Bronchial smooth muscle cell (primary cell): ENCODE measurements at places on chromosomes 16 and 17. TPM values are rescaled to one million over a fixed set of nuclear protein-coding genes. Genes with fewer than 3 reads are reported as not detected.

The ITGA3 gene
- total RNA-seq, result 7.9 and 22.2 TPM in 2 replicates

The BIRC5 gene
- total RNA-seq, result 6.3 and 15.4 TPM in 2 replicates

The SSTR5 gene
- not detected in 2 replicates for total RNA-seq

The LGALS9B gene
- not detected in 2 replicates for total RNA-seq

The SDR42E2 gene
- total RNA-seq, result under 0.01 TPM in 1 of 2 replicates, not detected in the other

The TEX14 gene
- total RNA-seq, result under 0.01 TPM in 2 replicates

The KAT8 gene
- 24.4 and 46.5 TPM in 2 replicates for total RNA-seq

The SPNS2 gene
- 0.09 and 0.16 TPM in 2 replicates for total RNA-seq

The CDH1 gene
- total RNA-seq, result 0.16 and 0.52 TPM in 2 replicates

The CX3CL1 gene
- under 0.01 TPM in 1 of 2 replicates, not detected in the other for total RNA-seq

The MT1E gene
- total RNA-seq, result 129 and 231 TPM in 2 replicates

The ASB16 gene
- total RNA-seq, result 0.16 TPM in 1 of 2 replicates, not detected in the other

The KRTAP16-1 gene
- not detected in 2 replicates for total RNA-seq

The MGAT5B gene
- total RNA-seq, result 0.32 and 0.77 TPM in 2 replicates

The PRSS21 gene
- total RNA-seq, result 1.6 TPM in 1 of 2 replicates, not detected in the other

The TM4SF5 gene
- not detected in 2 replicates for total RNA-seq

The SSH2 gene
- total RNA-seq, result 10.9 and 18.6 TPM in 2 replicates

The NUP88 gene
- total RNA-seq, result 39.2 and 48.9 TPM in 2 replicates

The CRHR1 gene
- total RNA-seq, result not detected in 2 replicates

The CCL7 gene
- not detected in 2 replicates for total RNA-seq

The TRPV2 gene
- total RNA-seq, result 63.0 and 71.9 TPM in 2 replicates

The TMEM88 gene
- 0.16 and 0.26 TPM in 2 replicates for total RNA-seq

The OTOP3 gene
- total RNA-seq, result not detected in 2 replicates

The CAVIN1 gene
- 463 and 467 TPM in 2 replicates for total RNA-seq

The C17orf100 gene
- total RNA-seq, result 0.17 and 0.32 TPM in 2 replicates

The CNTD1 gene
- 0.16 and 0.94 TPM in 2 replicates for total RNA-seq

The GAS7 gene
- 4.9 and 19.4 TPM in 2 replicates for total RNA-seq

The MAZ gene
- 127 and 202 TPM in 2 replicates for total RNA-seq

The RAB11FIP4 gene
- 0.16 and 3.6 TPM in 2 replicates for total RNA-seq

The HNF1B gene
- total RNA-seq, result not detected in 2 replicates

The HAP1 gene
- total RNA-seq, result under 0.01 and 0.26 TPM in 2 replicates

The NPIPA2 gene
- total RNA-seq, result 1.6 TPM in 1 of 2 replicates, not detected in the other

The TBC1D28 gene
- total RNA-seq, result not detected in 2 replicates

The USP10 gene
- total RNA-seq, result 27.9 and 30.7 TPM in 2 replicates

The FAM20A gene
- total RNA-seq, result 10.9 and 11.2 TPM in 2 replicates

The TBKBP1 gene
- total RNA-seq, result 8.2 and 8.7 TPM in 2 replicates

The PRR15L gene
- not detected in 2 replicates for total RNA-seq

The PPL gene
- total RNA-seq, result 33.4 and 46.3 TPM in 2 replicates

The ZNF286A gene
- total RNA-seq, result 31.7 and 39.4 TPM in 2 replicates

The HSF5 gene
- not detected in 2 replicates for total RNA-seq

The GPR139 gene
- total RNA-seq, result not detected in 2 replicates
